Small intestine (tissue), 16 donors: ENCODE measurements at places on chromosomes 3 and 15. TPM values are rescaled to one million over a fixed set of nuclear protein-coding genes. Genes with fewer than 3 reads are reported as not detected.

Gene ZSCAN2
- polyA plus RNA-seq, result 5.6 TPM

Gene PTPRG
- 9.4 TPM for polyA plus RNA-seq

DNA sequence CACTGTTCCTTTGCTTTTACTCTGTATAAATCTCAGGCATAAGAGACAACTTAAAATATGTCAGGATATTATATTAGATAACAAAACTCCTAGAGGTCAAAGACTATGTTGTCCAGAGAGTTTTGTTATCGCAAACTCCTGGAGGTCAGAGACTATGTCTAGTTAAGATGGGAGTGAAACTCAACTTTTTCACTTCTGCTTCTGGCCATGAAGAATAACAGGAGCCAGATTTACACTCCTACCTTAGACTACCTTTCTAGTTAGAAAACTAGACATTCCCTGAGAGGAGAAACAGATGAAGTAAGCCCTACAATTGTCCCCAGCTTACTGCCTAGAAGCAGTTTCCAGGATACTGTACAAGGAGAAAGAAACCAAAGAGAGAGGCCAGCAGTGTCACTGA, 255.4 kb upstream of the UBE2E1 start:
- DNase-seq, result no peak

GRCh38 chr15:55990516-55990915, 2.9 kb downstream of the NEDD4 start:
- DNase-seq, result no peak

DNA sequence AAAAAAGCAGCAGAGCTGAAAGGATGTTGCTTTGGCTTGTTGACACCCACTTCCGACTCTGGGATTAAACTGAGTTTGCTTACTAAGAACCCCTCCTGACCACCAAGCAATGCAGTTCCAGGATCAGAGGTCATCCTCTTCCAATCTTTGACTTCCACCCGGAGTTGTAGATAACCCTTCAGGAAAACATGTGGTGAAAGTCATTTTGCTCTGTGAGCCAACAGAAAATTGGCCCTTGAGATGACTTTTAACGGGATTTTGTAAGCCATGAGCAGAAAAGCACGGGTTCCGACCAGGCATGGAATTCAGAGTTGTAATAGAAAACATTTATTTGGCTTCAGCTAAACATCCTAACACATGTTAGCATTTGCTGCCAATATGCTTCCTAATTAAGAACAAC, 171.6 kb upstream of the NR2F2 start:
- DNase-seq, result no peak
